GM23248 (cell line): ENCODE measurements at places on chromosomes 7 and 10. TPM values are rescaled to one million over a fixed set of nuclear protein-coding genes. Genes with fewer than 3 reads are reported as not detected.

DNA sequence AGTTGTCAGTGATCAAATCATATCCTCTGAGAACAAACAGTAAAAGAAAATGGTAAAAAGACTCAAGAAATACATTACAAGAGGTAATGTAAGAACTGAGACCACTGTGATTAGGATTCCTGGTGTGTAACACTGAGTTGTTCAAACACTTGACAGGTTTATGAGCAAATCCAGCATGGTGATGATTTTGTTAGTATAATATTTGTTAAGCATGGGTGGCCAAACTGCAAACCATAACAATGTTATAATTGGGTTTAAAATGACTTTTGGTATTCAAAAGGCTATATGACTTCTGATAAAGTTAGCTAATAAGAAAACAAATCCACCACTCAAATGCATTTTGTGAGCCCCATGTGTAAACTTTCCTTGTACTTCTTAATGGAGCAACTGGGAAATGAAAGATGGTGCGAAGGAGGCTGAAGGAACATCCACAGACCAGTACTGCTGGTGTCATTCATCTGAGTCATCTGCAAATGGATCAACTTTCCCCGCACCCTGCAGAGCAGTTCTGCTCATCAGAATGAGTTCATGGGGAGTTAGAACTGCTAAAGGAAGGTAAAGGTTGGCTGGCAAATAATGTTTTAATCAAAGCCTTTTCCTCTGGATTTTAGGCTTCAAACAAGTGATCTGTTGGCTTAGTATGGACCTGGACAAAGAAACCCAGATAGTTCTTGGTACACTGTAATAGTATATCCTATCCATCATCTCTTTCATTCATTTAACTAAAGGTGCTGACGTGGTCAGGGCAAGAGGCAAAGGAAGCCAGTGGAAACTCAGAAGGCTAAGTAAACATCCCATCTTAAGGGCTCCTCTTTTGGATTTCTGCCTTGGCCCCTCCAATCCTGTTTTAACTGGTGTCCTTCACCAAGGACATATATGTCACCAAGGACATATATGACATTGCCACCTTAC lies 45.0 kb downstream of the AFAP1L2 start:
- peaks cover 6% of the 10 kb centered on the region; the same call in 1 of the 2 replicates for H3K27me3 ChIP-seq
- no peak overlapping the region for H3K4me3 ChIP-seq
- DNase-seq: no peak
- H3K4me1 ChIP-seq: no peaks in the 10 kb centered on the region

- H3K27ac ChIP-seq: no peak overlapping the region
- H3K4me1 ChIP-seq: no peaks in the 10 kb centered on the region
- H3K27me3 ChIP-seq: no peaks in the 10 kb centered on the region
- H3K4me3 ChIP-seq: no peak overlapping the region
- peak; percentile 72 for DNase-seq
Measured at GRCh38 chr10:70320751-70321150, 36.9 kb upstream of the NPFFR1 start.

DNA sequence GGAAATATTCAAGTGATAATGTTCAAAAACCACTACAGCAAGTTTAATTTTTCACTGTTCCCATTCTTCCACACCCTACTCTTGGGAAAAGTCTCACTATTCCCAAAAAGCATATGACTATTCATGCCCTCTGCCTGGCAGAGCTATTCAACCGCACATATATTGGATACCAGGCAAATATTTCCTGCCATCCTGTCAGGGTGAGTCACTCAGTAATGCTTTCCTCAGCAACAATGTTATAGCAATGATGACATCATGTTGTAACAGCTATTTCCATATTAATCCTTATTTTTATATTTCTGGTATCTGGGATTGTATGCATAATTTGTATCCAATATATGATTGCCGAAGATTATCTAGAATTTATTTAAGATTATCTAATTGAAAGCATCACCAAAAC lies 114.0 kb upstream of the PLXDC2 start:
- H3K36me3 ChIP-seq: no peaks in the 10 kb centered on the region
- no peak overlapping the region for H3K27ac ChIP-seq
- DNase-seq: peak; percentile 74
- H3K4me1 ChIP-seq: peaks cover 6% of the 10 kb centered on the region
- no peak overlapping the region for H3K4me3 ChIP-seq

DNA sequence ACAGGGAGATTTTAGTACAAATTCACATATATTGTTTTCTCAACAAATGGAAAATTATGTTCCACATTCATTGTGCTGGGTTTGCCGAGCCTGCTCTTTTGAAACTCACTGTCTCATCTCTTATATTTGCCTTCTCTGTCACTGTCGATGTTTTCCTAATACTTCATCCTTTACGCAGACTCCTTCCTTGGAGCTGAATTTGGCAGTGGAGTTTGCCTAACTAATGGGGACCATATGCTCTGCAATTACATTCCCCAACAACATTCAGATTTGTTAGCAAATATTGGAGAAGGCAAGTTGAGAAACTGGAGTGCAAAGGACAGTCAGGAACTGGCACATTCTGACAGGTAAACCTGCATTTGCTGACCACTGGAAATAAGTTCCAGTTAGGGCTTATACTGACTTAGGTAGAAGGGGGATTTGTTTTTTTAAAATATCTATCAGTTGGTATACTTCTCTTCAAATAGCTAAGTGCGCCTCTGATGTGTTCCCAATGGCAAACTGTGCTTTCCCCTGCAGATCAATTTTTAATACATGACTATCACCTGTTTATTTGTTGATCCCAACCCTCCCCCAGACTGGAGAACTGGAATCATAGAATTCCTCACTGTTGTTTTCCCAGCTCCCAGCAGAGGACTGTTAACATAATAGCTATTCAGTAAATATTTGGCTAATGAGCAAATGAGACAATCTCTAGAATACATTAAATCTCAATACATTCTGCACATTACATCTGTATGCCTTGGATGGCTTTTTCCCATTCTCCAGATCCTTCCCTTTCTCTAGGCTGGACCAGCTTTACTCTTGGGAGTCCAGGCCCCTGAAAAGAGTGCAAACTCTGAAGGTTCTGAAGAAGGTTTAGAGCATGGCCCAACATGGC lies 769.3 kb downstream of the KCNMA1 start:
- H3K4me3 ChIP-seq: no peak overlapping the region
- no peaks in the 10 kb centered on the region for H3K36me3 ChIP-seq
- H3K27me3 ChIP-seq: no peaks in the 10 kb centered on the region
- no peak overlapping the region for H3K27ac ChIP-seq
- peak; percentile 71 for DNase-seq

DNA sequence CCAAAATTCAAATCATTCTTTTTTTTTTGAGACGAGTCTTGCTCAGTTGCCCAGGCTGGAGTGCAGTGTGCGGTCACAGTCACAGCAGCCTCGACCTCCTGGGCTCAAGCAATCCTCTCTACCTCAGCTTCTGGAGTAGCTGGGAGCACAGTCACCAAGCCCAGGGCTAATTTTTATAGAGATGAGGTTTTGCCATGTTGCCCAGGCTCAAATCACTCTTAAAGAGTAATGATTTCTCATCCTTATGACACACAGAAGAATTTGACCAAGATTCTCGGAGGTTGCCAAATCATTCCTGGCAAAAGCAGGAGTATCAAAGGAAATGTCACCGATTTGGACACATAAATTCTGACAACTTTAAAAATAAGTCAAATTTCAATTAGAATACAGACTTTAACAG lies 39.1 kb downstream of the SIRT1 start:
- H3K27me3 ChIP-seq: no peaks in the 10 kb centered on the region
- no peak overlapping the region for H3K4me3 ChIP-seq
- peaks cover 72% of the 10 kb centered on the region for H3K36me3 ChIP-seq
- peak; percentile 89 for DNase-seq

GRCh38 chr7:15104411-15105092 lies 202.0 kb upstream of the DGKB start:
- no peak for DNase-seq
- no peak overlapping the region for H3K4me3 ChIP-seq
- H3K36me3 ChIP-seq: no peaks in the 10 kb centered on the region
- H3K27ac ChIP-seq: no peak overlapping the region

DNA sequence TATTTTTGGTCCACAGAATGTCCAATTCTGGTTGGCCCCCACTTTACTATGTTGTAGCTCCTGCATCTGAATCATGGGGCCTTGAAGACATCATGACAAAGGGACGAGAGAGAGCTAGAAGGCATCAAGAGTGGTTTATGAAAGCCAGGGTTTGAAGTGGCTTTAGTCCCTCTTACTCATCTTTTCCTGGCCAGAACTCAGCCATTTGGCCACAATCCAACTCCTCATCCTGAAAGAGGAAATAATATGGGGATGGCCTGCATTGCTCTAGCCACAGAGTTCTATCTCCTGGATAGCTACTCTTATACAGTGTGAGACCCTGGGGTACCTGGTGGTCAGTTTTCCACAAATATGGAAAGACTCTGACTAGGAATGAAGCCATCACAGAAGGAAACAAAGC lies 418.9 kb downstream of the XPNPEP1 start:
- H3K27me3 ChIP-seq: no peaks in the 10 kb centered on the region
- peak; percentile 1 for DNase-seq
- no peak overlapping the region for H3K4me3 ChIP-seq
- H3K36me3 ChIP-seq: no peaks in the 10 kb centered on the region
- no peaks in the 10 kb centered on the region for H3K4me1 ChIP-seq

DNA sequence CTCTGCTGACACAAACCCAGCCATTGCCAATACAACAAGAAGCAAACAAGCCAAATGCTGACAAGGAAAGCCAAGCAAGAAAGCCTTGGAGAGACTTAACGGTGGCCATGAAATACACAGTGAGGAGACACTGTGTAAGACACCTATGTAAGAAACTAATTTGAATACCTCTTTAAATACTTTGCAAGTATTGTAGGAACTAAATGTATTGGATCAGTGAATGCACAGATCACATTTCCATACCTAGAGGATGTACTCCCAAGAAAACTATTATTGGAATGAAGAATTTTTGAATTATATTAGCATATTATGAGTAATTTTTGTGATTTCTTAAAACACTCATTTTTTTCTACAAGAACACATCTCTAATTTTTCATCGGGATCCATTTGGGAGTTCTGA lies 34.0 kb downstream of the ETV1 start:
- H3K4me1 ChIP-seq: no peaks in the 10 kb centered on the region
- no peak for DNase-seq
- H3K27me3 ChIP-seq: no peaks in the 10 kb centered on the region
- no peak overlapping the region for H3K4me3 ChIP-seq
- no peak overlapping the region for H3K27ac ChIP-seq

DNA sequence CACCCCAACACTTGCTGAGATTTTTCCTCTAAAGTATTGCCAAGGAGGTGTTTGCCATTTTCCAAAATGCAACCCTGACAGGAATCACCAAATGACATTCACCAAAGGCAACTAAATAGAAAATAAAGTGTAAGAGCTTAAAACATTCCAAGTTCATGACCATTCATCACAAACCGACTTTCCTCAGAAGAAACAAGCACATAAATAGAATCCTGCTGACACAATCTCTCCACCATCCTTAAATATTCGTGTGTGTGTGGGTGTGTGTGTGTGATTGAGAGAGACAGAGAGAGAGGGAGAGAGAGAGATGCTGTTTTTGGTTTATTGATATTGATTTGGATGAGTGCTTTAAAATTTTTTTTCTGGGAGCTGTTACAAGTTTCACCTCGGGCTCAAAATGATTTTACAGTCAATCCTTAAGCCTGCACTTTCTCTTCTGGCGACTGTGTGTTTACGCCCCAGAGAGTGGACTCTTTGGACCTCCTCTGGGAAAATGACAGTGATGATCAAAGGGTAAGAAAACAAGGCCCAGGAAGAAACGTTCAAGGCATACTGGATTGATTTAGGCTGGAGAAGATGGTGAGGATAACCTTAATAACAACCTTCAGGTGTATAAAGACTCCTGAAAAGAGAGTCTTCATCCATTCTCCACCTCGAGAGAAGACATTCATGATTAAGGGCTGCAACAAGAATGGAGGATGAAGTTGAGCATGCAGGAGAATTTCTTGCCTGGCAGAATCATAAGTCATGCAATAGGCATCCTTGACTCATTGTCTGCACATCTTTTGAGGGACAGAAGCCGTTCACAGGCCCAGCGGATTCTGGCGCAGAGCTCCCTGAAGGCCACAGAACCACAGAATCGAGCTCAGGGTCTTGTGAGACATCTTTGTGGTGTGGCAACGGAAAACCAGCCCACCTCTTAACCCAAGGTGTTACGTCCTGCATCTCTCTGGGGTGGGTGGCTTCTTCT lies 104.4 kb upstream of the FGFR2 start:
- DNase-seq: peak; percentile 72
- no peaks in the 10 kb centered on the region for H3K36me3 ChIP-seq
- H3K27me3 ChIP-seq: no peaks in the 10 kb centered on the region
- peak overlapping the region; percentile 29; the same call in 1 of the 2 replicates for H3K27ac ChIP-seq
- H3K4me3 ChIP-seq: peak overlapping the region; percentile 27; the same call in 1 of the 2 replicates

GRCh38 chr10:90846746-90847145 lies 11.1 kb downstream of the HTR7 start:
- H3K27ac ChIP-seq: peak overlapping the region; percentile 41
- peak; percentile 64 for DNase-seq
- no peaks in the 10 kb centered on the region for H3K36me3 ChIP-seq
- H3K4me1 ChIP-seq: peaks cover 16% of the 10 kb centered on the region
- no peaks in the 10 kb centered on the region for H3K27me3 ChIP-seq

GRCh38 chr7:82234457-82235049 lies 209.0 kb downstream of the CACNA2D1 start:
- no peak overlapping the region for H3K27ac ChIP-seq
- no peaks in the 10 kb centered on the region for H3K36me3 ChIP-seq
- H3K4me3 ChIP-seq: no peak overlapping the region
- H3K4me1 ChIP-seq: 0 out of 2 replicates have a peak, but pooled peaks cover 9% of the 10 kb centered on the region
- DNase-seq: peak; percentile 72

TFR2 gene
- 0.11 and 0.51 TPM in 2 replicates for total RNA-seq

COBL gene
- total RNA-seq: not detected in 2 replicates
